ENCODE measurements at places on chromosomes 16 and 17. TPM values are rescaled to one million over a fixed set of nuclear protein-coding genes. Genes with fewer than 3 reads are reported as not detected.
A peak's percentile ranks its signal among the peaks of the same experiment; 100 is the strongest.

Gene HAP1
- total RNA-seq, result not detected

Gene MMP25
- not detected for total RNA-seq

Gene PRDM7
- total RNA-seq, result not detected

Gene PIRT
- total RNA-seq, result not detected

Gene RHBDF2
- total RNA-seq, result 10.0 TPM

Gene TK1
- total RNA-seq, result 84.5 TPM

Gene OR2C1
- total RNA-seq, result not detected

Gene AANAT
- total RNA-seq, result not detected

Gene B3GNT9
- 88.0 TPM for total RNA-seq

Gene CA4
- not detected for total RNA-seq

Gene CHST5
- 0.25 TPM for total RNA-seq

Gene SLC35B1
- total RNA-seq, result 71.7 TPM

Gene ST6GALNAC2
- total RNA-seq, result 1.4 TPM

- DNase-seq, result no peak
These were observed 1.4 kb downstream of the OSBPL7 start for GRCh38 chr17:47820033-47820789.

- no peak for DNase-seq
These were observed 801 bp downstream of the CHAD start for GRCh38 chr17:50467855-50468303.

DNA sequence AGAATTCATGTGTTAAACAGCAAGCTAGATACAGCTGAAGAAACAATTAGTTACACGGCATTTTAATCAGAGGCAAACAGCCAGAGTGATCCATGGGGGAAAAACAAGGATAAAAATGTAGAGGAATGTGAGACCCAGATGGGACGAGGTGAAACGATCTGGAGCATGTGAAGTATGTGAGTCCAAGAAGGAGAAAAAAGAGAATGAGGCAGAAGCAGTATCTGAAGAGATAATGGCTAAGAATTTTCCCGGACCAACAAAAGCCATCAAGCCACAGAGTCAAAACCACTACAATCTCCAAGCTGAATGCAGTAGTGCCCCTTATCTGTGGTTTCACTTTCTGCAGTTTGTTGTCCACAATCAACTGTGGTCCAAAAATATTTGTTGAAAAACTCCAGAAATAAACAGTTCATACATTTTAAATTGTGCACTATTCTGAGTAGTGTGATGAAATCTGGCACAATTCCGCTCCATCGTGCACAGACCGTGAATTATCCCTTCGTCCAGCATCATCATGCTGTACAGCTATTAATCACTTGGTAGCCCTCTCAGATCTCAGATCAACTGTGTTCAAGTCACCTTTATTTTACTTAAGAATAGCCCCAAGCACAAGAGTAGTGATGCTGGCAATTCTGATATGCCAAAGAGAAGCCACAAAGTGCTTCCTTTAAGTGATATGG, 18.8 kb downstream of the MYH10 start:
- DNase-seq, result peak; percentile 57

GRCh38 chr16:52141871-52142270, 405.1 kb downstream of the TOX3 start:
- no peak for DNase-seq

- DNase-seq, result no peak
These were observed 364.1 kb upstream of the ASIC2 start for GRCh38 chr17:33657181-33657580.

GRCh38 chr17:42131232-42131631, 8.6 kb downstream of the HSPB9 start:
- DNase-seq, result no peak

- DNase-seq, result peak; percentile 35
These were observed 79.2 kb upstream of the LGALS9 start for GRCh38 chr17:27551701-27552248.

DNA sequence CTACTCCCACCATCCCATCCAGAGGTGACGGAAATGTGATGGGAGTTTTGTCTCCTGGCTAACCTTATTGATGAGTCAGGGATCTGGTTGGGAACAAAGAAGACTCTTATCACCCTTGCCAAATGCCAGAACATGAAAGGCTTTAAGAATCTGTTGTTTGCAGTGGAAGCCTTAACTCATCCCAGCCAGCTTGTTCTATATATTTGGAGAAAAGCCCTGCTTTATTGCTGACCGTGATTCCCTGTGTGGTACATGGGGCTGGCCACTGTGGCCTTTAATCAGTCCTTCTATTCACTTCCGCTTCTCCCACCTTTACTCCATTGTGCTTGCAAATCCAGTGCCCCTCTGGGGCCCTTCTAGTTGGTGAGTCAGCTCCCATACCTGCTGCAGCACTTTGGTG, 156.6 kb downstream of the PHKB start:
- no peak for DNase-seq

DNA sequence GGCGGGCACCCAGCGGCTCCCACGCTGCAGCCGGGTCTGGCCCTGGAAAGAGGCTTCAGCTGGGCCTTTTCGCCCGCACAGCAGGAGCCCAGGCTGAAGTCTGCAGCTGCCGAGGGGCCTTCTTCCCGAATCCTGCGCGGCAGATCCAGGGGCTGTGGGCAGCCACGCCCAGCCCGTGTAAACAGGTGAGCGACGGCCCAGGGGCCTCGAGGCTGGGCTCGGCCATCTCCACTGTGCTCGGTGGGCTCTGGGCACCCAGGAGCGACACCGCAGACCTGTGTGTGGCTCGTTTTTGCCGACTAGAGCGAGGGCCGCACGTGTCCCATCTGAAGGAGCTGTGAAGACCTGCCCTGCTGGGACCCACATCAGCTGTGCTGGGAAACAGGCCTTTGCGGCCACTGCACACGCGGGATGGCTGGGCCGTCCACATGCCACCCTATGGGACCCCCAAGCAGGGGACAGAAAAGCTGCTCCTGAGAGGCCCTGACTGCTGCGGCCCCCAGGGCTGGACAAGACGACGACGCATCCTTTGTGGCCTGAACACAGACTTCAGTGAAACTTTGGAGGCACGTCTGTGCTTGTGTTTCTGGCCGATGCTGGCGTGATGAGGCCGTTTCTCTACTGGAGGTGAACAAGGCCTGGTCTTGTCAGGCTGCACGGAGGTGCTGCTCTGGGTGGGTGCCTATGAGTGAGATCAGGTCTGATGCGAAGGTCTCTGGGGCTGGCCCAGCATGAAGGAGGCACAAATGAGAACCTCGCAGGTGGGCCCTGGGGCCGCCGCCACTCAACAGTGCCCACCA, 5.2 kb upstream of the APRT start:
- no peak for DNase-seq

- DNase-seq, result no peak
These were observed 1.5 kb downstream of the PPM1E start for GRCh38 chr17:58757162-58757613.

GRCh38 chr16:78443542-78444364, 344.3 kb downstream of the WWOX start:
- DNase-seq, result peak; percentile 0

DNA sequence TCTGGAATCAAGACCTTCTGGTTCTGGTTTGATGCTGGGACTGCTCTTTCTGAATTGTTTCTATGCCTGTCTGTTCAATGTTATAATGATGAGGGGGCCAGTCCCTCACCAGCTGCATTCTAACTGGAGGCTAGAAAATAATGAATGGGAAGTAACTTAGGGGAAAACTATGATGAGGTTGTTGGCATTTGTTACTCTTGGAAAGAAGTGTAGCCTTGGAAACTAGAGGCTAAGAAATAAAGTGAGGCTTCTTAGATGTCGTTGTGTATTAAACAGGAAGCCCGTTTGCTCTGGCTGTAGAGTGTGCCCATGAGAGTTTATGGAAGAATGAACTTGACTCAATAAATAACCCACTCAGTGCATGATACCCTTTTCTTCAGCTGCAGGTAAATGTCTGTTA, 140.8 kb downstream of the PRKCA start:
- no peak for DNase-seq

GRCh38 chr17:78933025-78933958, 8.1 kb upstream of the TIMP2 start:
- peak; percentile 100 for DNase-seq

DNA sequence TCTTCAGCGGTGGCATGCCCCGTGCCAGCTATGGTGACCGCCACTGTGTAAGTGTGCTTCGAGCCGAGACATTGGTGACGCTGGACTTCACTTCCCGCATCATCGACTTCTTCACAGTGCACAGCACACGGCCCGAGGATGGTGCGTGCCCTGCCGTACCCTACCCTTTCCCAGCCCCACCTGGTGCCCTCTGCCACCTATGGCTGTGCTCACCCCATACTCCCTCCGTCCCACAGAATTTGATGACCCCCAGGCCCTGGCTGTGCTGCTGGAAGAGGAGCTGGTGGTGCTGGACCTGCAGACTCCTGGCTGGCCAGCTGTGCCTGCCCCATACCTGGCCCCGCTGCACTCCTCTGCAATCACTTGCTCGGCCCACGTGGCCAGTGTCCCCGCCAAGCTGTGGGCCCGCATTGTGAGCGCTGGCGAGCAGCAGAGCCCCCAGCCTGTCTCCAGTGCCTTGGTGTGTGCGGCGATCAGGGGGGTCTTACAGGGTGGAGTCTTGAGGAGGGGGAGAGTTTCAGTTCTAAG, 9.5 kb downstream of the LLGL1 start:
- DNase-seq, result no peak

GRCh38 chr16:77789085-77790008, 983 bp downstream of the VAT1L start:
- DNase-seq, result peak; percentile 40

DNA sequence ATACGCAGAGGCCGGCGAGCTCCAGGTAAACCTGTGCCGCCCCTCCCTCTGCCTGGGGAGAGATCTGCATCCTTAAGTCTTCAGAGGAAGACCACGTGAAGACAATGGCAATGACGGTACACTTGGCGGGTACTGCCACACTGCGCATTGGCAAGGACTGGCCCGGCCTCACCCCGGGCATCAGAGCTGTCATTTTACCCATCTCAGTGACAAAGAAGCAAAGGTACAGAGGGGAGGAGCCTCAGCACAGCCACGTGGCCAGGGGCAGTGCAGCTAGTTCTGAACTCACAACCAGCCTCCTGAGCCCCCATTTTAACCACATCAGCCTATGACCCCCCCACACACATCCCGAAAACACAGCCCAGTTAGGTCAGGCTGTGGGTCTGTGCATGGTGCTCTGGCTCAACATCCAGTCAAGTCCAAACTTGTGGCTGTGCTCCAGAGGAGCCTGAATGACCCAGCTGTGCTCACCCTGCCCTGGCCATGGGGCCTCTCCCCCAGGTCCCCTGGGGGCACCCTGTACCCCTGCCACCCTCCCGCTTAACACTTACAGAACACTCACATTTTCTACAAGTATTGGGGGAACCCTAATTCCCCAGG, 80.6 kb downstream of the C16orf95 start:
- DNase-seq, result no peak

DNA sequence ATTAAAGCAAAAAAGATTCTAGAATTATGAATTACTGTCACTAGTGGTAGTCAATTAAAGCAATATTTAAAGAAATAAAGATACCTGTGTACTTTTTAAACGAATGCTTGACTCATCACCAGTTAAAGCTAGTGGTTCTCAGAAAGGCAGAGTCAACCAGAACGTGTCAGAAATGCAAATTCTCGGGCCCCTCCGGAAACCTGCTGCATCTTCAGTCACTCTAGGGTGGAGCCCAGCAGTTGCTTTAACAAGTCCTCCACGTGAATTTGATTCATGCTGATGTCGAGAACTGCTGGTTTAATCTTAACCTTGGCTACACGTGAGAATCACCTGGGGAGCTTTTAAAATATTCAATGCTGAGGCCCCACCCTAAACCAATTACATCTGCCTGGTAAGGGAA, 169.8 kb upstream of the SDK2 start:
- DNase-seq, result no peak

GRCh38 chr16:85360323-85361277, 248.3 kb upstream of the CIBAR2 start:
- DNase-seq, result no peak

GRCh38 chr17:75550139-75550465, 24.6 kb downstream of the LLGL2 start:
- no peak for DNase-seq

DNA sequence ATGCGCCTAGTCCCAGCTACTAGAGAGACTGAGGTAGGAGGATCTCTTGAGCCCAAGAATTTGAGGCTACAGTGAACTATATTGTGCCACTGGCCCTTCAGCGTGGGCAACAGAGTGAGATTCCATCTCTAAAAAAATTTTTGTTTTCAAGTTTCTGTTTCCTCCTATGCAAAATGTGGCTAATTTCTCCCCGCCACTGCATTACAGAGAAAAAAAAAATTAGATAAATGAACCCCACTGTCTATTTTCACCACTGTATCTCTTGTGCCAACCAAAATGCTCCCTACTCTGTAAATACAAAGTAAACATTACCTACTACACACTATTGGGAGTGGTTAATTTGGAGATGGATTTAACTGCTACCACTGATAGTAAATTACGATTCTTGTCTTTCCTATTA, 2.0 kb downstream of the MARF1 start:
- DNase-seq, result no peak

- peak; percentile 34 for DNase-seq
These were observed 12.4 kb downstream of the COIL start for GRCh38 chr17:56948491-56948890.

GRCh38 chr17:19386051-19386929, 700 bp downstream of the MFAP4 start:
- DNase-seq, result peak; percentile 98

GRCh38 chr17:6187836-6188235, 117.7 kb downstream of the WSCD1 start:
- no peak for DNase-seq

DNA sequence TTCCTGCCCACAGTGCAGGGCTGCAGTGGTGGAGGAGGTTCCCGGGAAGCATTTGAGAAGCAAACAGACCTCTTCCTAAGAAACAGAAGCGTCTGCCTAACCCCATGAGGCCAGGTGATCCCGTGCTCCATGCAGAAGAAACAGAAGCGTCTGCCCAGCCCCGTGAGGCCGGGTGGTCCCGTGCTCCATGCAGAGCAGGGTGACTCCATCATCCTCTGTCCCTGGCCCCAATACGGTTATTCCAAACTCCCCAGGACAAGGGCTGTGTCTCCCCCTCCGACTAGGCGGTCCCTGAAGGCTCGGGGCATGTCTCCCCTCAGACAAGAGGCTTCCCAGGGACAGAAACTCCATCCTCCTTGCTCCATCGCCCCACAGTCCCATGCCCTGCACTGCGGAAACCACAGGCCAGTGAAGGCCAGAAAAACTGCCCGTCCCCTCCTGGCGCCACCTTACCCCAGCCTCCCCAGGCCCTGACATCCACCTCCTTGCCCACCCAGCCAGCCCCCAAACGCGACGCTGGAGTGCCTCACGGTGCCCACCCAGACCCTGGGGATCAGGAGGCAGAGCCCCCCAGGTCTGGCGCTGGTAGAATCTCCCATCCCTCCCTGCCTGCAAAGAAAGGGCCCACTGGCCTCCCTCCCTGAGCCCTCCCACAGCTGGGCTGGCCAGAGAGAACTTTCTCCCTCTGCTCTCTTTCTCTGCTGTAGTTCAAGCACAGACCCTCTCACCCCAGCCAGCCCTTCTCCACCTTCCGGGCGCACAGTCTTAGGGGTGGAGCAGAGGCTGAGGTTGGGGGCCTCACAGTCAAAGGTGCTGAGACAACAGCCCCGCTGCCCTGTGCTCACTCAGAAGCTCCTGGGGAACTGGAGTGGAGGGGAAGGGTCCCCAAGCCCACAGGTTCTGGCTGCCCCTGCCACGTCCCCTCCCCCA, 30.6 kb upstream of the KRT17 start:
- DNase-seq, result no peak
